Naive B cell (primary cell): ENCODE measurements at places on chromosomes 13 and 19. TPM values are rescaled to one million over a fixed set of nuclear protein-coding genes. Genes with fewer than 3 reads are reported as not detected.

GRCh38 chr13:94972262-94972661 lies 259.9 kb upstream of the SOX21 start:
- no peak for DNase-seq
- no peaks in the 10 kb centered on the region for H3K4me1 ChIP-seq
- H3K27me3 ChIP-seq: peaks cover 21% of the 10 kb centered on the region
- no peak overlapping the region for H3K27ac ChIP-seq
- H3K36me3 ChIP-seq: no peaks in the 10 kb centered on the region

- H3K27me3 ChIP-seq: no peaks in the 10 kb centered on the region
- H3K27ac ChIP-seq: no peak overlapping the region
- no peaks in the 10 kb centered on the region for H3K4me1 ChIP-seq
- H3K36me3 ChIP-seq: no peaks in the 10 kb centered on the region
- DNase-seq: no peak
Measured at GRCh38 chr13:86098511-86098910, 299.3 kb upstream of the SLITRK6 start.

DNA sequence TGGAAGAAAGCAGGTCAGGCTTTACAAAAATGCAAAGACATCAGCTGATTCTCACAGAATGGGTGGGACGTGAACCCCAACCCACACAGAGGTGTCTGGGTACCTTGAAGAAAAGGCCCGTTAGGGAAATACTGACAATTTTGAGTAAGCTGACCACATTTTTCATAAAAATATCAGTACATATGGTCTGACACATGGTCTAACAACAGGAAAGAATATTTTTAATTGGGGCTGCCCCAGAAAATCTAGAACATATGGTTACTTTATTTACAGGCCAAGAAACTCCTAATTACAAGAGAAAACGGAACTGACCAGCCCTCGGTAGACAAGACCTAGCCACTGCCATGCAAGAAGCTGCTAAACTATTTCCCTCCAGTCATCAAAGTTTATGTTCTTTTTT lies 48.7 kb upstream of the ITM2B start:
- H3K4me1 ChIP-seq: peaks cover 58% of the 10 kb centered on the region
- H3K27me3 ChIP-seq: no peaks in the 10 kb centered on the region
- peak overlapping the region; percentile 74 for H3K27ac ChIP-seq
- peak; percentile 29 for DNase-seq
- H3K36me3 ChIP-seq: no peaks in the 10 kb centered on the region
- no peak overlapping the region for H3K4me3 ChIP-seq

DNA sequence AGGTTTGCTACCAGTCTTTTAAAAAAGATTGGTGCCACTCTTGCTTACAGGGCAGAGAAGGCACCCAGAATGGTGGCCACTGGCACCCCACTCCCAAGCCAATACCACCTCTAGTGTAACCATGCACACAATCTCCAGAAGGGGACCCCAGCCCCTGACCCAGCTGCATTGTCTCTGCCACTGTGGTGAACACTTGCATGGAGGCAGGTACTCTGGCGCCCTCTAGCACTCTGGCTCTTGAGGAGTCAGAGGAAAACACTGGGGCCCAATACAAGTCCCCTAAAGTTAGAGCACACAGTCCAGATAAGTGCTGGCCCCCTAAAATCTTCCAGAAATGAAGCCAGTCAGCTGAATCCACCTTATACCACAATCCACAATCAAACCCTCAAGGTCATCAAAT lies 6.0 kb downstream of the ERVV-1 start:
- no peak for DNase-seq
- no peak overlapping the region for H3K4me3 ChIP-seq
- no peaks in the 10 kb centered on the region for H3K27me3 ChIP-seq
- H3K4me1 ChIP-seq: no peaks in the 10 kb centered on the region

DNA sequence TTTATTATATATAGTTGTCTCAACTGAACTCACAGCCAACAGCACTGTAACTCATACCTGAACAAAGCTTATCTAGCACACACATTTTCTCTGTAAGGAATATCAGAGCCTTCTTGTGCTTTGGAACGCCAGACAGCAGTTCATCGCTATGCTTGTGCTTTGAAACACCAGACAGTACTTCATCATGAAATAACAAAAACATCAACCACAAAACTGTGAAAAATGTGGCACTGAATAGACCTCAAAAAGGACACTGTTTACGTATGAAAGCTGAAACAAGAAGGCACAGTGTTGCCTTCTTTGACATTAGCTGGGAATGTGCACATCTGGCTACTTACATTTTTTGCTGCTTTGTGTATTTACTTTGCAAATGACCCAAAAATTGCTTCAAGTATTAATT lies 160.2 kb downstream of the PDS5B start:
- no peak overlapping the region for H3K4me3 ChIP-seq
- H3K36me3 ChIP-seq: peaks cover 44% of the 10 kb centered on the region
- no peaks in the 10 kb centered on the region for H3K27me3 ChIP-seq
- no peak overlapping the region for H3K27ac ChIP-seq
- DNase-seq: no peak

GRCh38 chr13:20403826-20404225 lies 121.8 kb downstream of the CRYL1 start:
- no peak overlapping the region for H3K4me3 ChIP-seq
- DNase-seq: no peak
- H3K27ac ChIP-seq: no peak overlapping the region
- H3K36me3 ChIP-seq: peaks cover 6% of the 10 kb centered on the region
- no peaks in the 10 kb centered on the region for H3K27me3 ChIP-seq

DNA sequence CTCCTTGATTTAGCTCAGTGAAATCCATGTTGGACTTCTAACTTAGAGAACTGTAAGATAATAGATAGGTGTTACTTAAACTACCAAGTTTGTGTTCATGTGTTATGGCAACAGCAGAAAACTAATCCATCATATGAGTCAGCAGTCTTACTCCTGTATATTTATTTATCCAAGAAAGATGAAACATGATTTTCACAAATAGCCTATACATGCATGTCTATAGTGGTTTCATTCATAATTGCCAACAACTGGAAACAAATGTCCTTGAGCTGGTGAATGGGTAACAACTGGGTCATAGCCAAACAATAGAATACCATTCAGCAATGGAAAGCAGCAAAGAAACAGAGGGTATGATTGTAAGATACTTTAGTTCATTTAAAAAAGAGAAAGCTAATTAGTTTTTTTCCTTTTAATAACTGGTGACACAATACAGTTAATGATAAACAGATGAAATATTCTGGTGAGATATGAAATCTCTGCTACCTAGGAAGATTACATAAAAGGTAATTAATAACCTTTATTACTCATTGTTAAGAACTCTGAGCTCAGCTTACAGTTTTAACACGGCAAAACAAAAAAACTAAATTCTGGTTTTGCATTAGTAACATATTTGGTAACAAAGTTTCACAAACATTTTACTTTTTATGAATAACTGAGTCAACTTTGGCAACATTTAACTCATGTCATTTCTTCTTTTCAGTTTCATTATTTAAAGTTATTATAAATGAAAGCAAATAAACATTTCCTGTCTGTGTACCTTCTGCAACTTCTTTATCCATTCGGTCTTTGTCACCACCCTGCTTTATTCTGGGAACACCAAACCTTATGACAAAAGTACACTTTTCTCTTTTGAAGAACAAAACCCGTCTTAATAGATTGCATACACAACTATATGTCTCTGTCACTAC lies 181.3 kb downstream of the LIG4 start:
- no peak overlapping the region for H3K27ac ChIP-seq
- H3K36me3 ChIP-seq: no peaks in the 10 kb centered on the region
- H3K4me1 ChIP-seq: no peaks in the 10 kb centered on the region

DNA sequence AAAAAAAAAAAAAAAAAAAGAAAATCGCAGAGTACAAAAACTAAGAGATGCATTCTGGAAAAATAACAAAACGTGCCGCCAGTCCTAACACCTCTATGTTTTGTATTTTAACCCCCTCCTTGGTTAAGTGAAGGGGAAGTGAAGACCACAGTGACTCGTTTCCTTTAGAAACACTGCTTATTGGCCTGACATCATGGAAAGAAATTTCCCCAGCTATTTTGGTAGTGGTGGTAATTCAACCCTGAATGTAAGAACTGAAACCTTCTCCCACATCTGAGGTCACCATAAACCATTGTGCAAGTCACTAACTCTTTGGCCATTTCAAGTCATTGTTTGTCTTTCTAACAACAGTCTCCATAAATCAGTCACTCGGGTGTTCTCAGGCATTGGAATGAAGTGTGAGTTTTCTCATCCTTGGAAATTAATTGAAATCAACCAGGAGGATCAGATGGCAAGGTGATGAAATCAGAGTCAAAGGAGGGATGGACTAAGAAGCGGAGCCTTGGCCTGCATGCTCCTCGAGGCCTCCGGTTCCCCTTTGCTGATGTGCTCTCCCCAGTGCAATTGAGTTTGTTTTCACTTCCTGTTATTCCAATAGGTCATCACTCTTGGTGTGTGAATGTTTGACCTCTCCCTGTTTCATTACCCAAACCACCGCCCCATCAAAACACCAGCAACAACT lies 443.9 kb downstream of the FGF9 start:
- DNase-seq: peak; percentile 91
- peaks cover 45% of the 10 kb centered on the region for H3K4me1 ChIP-seq
- peak overlapping the region; percentile 98 for H3K27ac ChIP-seq
- H3K36me3 ChIP-seq: peaks cover 5% of the 10 kb centered on the region

- no peaks in the 10 kb centered on the region for H3K36me3 ChIP-seq
- peaks cover 5% of the 10 kb centered on the region for H3K27me3 ChIP-seq
- no peaks in the 10 kb centered on the region for H3K4me1 ChIP-seq
- no peak for DNase-seq
- H3K27ac ChIP-seq: no peak overlapping the region
- H3K4me3 ChIP-seq: no peak overlapping the region
Measured at GRCh38 chr13:32882691-32883090, 133.5 kb upstream of the KL start.

- H3K36me3 ChIP-seq: peaks cover 18% of the 10 kb centered on the region
- H3K27ac ChIP-seq: peak overlapping the region; percentile 98
- peak overlapping the region; percentile 95 for H3K4me3 ChIP-seq
- H3K27me3 ChIP-seq: no peaks in the 10 kb centered on the region
Measured at GRCh38 chr19:8210421-8211101, 1.4 kb downstream of the CERS4 start.

DNA sequence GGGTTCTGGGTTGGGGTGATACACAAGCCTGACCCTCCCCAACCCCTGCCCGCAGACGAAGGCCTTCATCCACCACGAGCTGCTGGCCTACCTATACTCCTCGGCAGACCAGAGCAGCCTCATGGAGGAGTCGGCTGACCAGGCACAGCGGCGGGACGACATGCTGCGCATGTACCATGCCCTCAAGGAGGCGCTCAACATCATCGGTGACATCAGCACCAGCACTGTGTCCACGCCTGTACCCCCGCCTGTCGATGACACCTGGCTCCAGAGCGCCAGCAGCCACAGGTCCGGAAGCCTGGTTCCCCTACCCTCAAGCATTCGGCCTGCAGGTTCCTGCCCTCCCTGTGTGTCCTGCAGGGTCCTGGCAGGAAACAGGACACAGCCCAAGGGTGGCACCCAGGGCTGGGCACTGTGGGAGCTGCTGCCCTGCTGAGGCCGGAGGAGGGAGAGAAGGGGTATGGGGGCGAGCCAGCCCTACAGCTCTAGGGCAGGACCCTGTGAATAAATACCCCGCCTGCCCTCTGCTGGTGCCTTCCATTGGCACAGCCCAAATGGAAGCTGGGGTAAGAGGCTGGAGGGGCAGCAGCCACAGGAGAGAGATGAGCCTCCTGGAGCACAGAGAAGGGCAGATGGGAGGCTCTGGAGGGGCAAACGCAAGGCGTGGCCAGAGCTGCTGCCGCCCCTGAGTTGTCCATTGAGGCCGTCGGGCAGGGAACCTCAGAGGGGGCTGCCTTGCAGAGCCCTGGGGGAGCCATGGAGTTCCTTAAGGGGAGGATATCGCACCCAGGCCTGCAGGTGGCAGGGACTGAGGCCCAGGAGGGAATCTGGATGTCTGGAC lies 6.8 kb downstream of the TMED1 start:
- H3K4me1 ChIP-seq: no peaks in the 10 kb centered on the region
- H3K27ac ChIP-seq: peak overlapping the region; percentile 72
- no peak for DNase-seq
- H3K4me3 ChIP-seq: no peak overlapping the region
- H3K36me3 ChIP-seq: no peaks in the 10 kb centered on the region
- H3K27me3 ChIP-seq: no peaks in the 10 kb centered on the region

- H3K4me1 ChIP-seq: peaks cover 15% of the 10 kb centered on the region
- H3K27ac ChIP-seq: no peak overlapping the region
- no peak overlapping the region for H3K4me3 ChIP-seq
- no peak for DNase-seq
- no peaks in the 10 kb centered on the region for H3K36me3 ChIP-seq
- no peaks in the 10 kb centered on the region for H3K27me3 ChIP-seq
Measured at GRCh38 chr19:48794291-48794690, 16.5 kb downstream of the BCAT2 start.

GRCh38 chr13:108741930-108742329 lies 112.5 kb downstream of the MYO16 start:
- no peak overlapping the region for H3K4me3 ChIP-seq
- H3K27me3 ChIP-seq: no peaks in the 10 kb centered on the region
- no peaks in the 10 kb centered on the region for H3K36me3 ChIP-seq
- no peak for DNase-seq
- no peak overlapping the region for H3K27ac ChIP-seq

SHANK1 gene
- not detected for polyA plus RNA-seq

URAD gene
- not detected for polyA plus RNA-seq

PALM gene
- polyA plus RNA-seq: not detected

PLPPR3 gene
- polyA plus RNA-seq: not detected
